AG04449 (cell line): ENCODE measurements at places on chromosomes 1 and 21.

GRCh38 chr1:109849655-109850054, 61.0 kb upstream of the CSF1 start:
- DNase-seq: no peak

- no peak for DNase-seq
Observed at GRCh38 chr21:35328856-35329455, 279.9 kb upstream of the RUNX1 start.

DNA sequence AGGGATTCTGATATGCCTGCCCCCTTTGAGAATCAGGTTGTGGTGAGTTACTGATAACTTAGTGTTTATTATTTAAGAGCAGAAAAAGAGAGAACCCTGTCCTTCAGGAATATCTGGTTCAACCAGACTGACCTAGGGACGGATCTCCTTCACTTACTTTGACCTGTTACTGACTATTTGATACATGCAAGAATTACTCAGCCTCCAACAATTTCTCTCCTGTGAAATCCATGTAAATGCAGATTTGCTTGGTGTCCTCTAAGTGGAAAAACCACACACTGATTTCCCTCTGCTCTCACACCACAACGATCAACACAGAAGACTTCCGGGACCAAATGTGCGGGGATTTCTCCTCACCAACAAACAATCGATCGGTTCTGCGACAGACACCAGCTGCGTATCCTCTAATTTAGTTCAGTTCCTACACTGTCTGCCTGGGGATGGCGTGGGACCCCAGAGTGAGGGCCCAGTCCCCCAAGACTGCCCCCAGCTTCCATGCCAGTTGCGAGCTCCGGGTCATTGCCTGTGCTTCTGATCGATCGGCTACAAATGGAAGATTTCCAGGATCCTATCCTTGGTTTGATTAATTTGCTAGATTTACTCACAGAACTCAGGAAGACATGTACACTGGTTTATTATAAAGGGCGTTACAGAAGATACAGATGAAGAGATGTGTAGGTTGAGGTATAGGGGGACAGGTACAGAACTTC, 51.7 kb downstream of the BACE2 start:
- no peak for DNase-seq

DNA sequence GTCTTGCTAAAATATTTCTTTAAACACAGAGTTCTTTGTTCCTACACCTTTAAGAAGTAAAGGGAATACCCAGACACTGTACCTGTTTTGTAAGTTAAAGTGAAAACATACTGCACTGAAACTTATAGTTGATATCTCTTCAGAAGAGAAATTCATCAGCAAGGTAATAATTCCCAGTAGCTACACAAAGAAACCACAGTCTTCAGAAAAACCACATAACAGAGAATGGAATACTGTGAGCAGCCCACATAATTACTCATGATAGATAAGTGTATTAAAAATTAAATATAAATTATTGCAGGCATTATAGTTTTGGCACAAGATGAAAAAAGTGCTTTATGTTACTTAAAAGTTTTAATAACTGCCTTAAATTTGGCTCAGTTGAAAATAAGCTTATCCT, 276.6 kb downstream of the SETD4 start:
- DNase-seq: no peak

DNA sequence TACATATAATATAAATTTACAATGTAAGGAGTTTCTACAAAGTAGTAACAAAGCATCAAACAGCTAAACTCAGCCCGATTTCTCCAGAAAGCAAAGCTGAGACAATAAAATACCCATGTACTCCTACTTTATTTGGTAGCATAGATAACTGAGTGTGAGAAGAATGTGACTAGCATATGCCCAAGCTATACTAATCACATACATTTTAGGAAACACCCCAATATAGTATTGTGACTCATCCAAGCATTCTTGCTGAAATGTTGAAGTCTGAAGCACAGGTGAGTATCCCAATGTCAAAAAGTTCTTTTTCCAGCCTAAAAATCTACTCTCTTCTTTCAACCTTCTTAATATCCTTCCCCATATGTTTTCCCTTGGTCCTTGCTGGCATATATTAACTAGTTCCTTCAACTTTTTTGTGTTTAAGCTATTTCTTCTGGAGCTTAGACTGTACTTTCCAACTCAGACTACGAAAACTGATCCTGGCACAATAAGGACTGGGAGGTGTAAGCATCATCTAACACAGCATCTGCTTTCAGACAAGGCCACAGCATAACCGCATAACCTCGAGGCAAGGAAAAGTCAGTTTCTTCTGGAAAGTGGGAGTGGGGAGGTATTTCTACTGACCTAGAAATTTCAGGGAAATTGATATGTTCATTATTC, 163.0 kb upstream of the RNPC3 start:
- no peak for DNase-seq

DNA sequence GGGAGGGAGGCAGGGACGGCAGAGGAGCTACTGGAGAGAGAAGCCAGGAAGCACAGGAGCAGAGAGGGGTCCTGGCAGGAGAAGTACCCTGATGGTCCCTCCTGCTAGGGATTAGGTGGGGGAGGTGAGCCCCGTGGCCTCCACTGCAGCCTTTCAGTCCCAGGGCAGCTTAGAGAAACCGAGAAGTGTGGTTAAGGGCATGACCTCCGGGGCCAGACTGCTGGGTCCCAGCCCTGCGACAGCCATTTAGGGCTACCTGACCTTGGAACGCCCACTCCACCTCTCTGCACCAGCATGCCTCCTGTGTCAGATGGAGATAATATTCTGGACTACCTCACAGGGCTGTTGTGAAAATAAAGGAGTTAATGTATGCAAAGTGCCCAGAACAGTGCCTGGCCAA, 47.4 kb downstream of the KCNN3 start:
- no peak for DNase-seq
